ENCODE measurements at places on chromosomes 6 and 20.

GRCh38 chr20:33262658-33263065 lies 20.4 kb upstream of the BPIFB1 start:
- H3K27ac ChIP-seq, result no peak overlapping the region
- H3K27me3 ChIP-seq, result peaks cover 29% of the 10 kb centered on the region
- H3K36me3 ChIP-seq, result no peaks in the 10 kb centered on the region
- H3K4me3 ChIP-seq, result no peak overlapping the region
- H3K4me1 ChIP-seq, result no peaks in the 10 kb centered on the region

DNA sequence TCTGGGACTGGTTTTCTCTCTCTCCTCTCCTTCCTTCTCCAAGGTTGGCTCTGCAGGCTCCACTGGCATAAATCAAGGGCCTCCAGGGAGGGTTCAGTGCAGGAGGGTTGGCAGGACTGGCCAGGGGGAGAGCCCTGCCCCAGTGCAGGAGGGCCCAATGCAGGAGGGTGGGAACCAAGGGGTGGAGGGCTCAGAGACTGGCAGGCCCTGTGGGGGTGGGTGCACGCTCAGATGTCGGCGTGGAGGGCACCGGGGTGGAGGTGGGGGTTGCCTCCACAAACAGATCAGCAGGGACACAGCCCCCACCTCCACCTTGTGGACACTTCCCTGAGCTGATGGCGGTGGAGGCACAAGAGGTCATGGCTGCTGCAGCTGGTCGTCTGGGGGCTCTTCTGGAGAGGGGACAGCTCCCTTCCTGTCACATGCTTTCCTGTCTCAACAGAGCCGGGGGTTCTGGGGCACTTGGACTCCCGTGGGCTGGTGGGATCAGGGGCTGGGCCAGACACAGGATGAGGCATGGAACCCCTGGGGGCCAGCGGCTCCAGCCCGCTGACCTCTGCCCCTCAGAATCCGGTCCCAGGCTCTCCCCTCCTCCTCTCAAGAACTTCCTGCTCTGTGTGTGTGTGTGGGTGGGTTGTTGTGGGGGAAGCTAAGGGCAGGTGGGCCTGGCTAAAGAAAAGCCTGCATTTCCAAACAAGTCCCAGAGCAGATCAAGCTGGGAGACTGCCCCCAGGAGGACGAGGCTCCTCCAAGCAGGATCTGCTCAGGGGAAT lies 2.7 kb upstream of the ABHD16B start:
- no peak overlapping the region for H3K27ac ChIP-seq
- ATAC-seq, result peak; percentile 8
- peaks cover 14% of the 10 kb centered on the region for H3K36me3 ChIP-seq
- peaks cover 8% of the 10 kb centered on the region for H3K4me1 ChIP-seq
- H3K4me3 ChIP-seq, result no peak overlapping the region

DNA sequence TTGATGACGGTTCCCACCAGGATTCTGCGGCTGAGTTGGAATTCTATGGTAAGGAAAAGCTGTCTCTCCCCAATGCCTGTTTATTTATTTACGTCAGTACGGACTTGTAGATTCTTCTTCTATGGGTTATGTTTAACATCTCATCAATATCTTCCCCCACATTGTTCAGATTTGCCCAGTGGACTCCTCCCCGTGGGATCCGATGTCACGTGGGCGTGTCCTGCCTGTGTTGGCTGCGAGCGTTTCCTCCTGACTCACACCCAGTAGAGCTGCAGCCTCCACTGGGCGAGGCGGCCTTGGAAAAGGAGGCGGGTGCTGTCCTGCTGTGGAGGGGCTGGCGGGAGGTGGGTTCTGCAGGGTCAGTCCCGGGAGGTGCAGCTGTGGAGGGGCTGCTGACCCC lies 46.8 kb upstream of the SLCO4A1 start:
- H3K36me3 ChIP-seq, result no peaks in the 10 kb centered on the region
- peak; percentile 52 for ATAC-seq
- H3K4me1 ChIP-seq, result no peaks in the 10 kb centered on the region
- H3K27me3 ChIP-seq, result peaks cover 23% of the 10 kb centered on the region

DNA sequence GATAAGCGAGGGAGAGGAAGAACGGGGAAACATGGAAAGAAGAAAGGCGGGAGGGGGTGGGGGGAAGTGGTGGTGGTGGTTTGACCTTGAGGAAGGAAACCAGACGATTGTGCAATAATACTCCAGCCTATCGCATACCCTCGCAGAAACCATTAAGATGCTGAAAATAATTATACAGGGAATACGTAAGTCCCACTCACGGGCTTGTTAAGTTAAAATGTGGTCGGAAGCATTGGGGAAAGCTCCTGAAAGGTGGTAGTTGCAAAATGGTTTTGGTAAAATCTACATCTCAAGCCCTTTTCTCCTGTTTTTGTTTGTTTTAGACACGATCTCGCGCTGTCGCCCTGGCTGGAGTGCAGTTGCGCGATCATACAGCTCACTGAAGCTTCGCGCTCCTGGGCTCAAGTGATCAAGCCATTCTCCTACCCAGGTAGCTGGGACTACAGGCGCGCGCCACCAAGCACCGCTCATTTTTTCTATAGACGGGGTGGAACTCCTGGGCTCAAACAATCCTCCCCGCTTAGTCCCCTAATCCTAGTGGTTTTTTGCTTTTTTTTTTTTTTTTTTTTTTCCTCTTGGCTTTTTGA lies 128.9 kb upstream of the ZNF184 start:
- H3K4me1 ChIP-seq, result peaks cover 10% of the 10 kb centered on the region
- H3K27ac ChIP-seq, result no peak overlapping the region
- peaks cover 5% of the 10 kb centered on the region for H3K36me3 ChIP-seq
- H3K27me3 ChIP-seq, result peaks cover 58% of the 10 kb centered on the region
- H3K4me3 ChIP-seq, result peak overlapping the region; percentile 67
- no peak for ATAC-seq

DNA sequence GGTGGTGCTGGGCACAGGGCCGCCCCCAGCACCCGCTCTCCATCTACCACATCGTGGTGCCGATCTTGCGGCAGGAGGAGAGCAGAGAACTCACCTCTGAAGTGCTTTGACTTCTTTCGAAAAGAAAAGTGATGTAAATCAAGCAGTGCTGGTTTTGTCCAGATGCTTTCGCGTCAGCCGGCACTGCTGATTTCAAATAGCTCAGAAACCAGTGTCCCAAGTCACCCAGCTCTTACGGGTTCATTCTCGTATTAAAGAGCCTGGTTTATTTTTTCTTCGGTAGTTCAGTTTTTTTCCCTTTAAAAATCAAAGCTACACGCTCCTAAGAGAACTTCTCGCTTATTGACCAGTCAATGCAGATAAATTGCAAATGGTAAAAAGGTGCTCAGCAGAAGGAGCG lies 32.1 kb downstream of the MYT1 start:
- H3K36me3 ChIP-seq, result no peaks in the 10 kb centered on the region
- no peak overlapping the region for H3K4me3 ChIP-seq
- ATAC-seq, result no peak
- no peak overlapping the region for H3K27ac ChIP-seq

GRCh38 chr6:16765235-16765634 lies 4.0 kb upstream of the ATXN1 start:
- peak overlapping the region; percentile 93 for H3K4me3 ChIP-seq
- peaks cover 28% of the 10 kb centered on the region for H3K36me3 ChIP-seq

GRCh38 chr6:42984924-42985475 lies 630 bp downstream of the PPP2R5D start:
- ATAC-seq, result no peak
- no peaks in the 10 kb centered on the region for H3K27me3 ChIP-seq
- peaks cover 16% of the 10 kb centered on the region for H3K36me3 ChIP-seq

DNA sequence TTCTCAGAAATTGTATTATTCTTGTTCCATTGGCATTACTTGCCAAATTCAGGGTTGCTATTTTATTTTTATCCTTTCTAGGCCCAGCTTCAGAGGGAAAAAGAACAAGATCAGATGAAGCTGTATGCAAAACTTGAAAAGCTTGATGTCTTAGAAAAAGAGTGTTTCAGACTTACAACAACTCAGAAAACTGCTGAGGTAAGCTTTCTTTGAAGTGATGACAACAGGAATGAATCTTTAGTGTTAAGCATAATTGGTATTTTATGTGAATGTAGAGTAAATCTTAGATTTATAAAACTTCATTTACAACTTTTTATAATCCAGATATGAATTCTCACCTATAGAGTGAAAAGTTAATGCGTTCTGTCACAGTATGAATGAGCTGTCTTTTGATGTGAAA lies 58.4 kb downstream of the CEP57L1 start:
- H3K27me3 ChIP-seq, result no peaks in the 10 kb centered on the region
- peaks cover 47% of the 10 kb centered on the region for H3K36me3 ChIP-seq
- ATAC-seq, result no peak
- no peak overlapping the region for H3K4me3 ChIP-seq
- H3K27ac ChIP-seq, result no peak overlapping the region

DNA sequence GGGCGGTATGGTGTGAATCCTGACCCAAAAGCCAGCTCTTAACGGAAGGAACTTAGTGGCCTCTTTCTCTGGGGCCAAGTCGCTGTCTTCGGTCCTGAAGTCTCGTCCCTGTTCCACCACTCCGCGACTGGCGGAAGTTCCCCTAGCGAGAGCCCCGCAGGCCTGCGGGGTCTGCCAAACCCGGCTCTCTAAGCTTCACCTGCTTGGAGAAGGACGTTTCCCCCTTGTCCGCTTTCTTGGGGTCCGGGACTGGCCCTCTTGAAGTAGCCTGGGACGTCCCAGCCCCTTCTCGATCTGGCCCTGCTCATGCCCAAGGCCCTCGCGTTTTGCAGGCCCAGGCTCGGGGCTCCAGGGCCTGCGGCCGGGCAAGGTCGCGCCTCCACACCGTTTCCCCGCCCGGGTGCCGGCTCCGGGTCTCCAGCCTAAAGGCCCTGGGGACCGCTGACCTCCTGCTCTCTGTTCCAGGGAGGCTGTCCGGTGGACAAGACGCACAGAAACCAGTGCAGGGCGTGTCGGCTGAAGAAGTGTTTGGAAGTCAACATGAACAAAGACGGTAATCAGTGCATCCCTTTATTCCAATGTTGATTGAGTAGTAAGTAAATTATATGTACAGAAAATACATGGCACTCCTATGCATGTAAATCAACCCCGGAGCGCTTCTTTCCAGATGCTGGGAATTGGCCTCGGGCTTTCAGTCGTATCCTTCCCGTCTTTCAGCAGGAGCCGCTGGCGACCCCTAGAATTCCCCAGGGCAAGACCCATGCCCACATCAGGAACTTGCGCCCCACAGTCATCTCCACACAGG lies 8.8 kb downstream of the NR2E1 start:
- H3K27ac ChIP-seq, result no peak overlapping the region
- H3K4me1 ChIP-seq, result peaks cover 4% of the 10 kb centered on the region
- H3K36me3 ChIP-seq, result no peaks in the 10 kb centered on the region
- no peak for ATAC-seq

GRCh38 chr6:17492350-17492749 lies 99.0 kb downstream of the CAP2 start:
- H3K27me3 ChIP-seq, result peaks cover 45% of the 10 kb centered on the region
- no peaks in the 10 kb centered on the region for H3K36me3 ChIP-seq
- H3K4me1 ChIP-seq, result no peaks in the 10 kb centered on the region
- H3K4me3 ChIP-seq, result no peak overlapping the region

GRCh38 chr6:150666071-150666470 lies 66.4 kb downstream of the PLEKHG1 start:
- peaks cover 5% of the 10 kb centered on the region for H3K36me3 ChIP-seq
- ATAC-seq, result no peak
- H3K4me3 ChIP-seq, result no peak overlapping the region
- peaks cover 8% of the 10 kb centered on the region for H3K4me1 ChIP-seq

GRCh38 chr20:51732096-51732791 lies 35.9 kb downstream of the ATP9A start:
- H3K4me3 ChIP-seq, result peak overlapping the region; percentile 9
- H3K27me3 ChIP-seq, result peaks cover 8% of the 10 kb centered on the region
- H3K4me1 ChIP-seq, result no peaks in the 10 kb centered on the region

- H3K36me3 ChIP-seq, result no peaks in the 10 kb centered on the region
- ATAC-seq, result peak; percentile 95
- H3K27me3 ChIP-seq, result peaks cover 7% of the 10 kb centered on the region
- H3K27ac ChIP-seq, result peak overlapping the region; percentile 83
Observed at GRCh38 chr6:128655978-128656498, 135.6 kb upstream of the PTPRK start.

- H3K4me3 ChIP-seq, result no peak overlapping the region
- H3K36me3 ChIP-seq, result no peaks in the 10 kb centered on the region
- no peak for ATAC-seq
Observed at GRCh38 chr6:55897346-55897745, 22.0 kb upstream of the BMP5 start.

DNA sequence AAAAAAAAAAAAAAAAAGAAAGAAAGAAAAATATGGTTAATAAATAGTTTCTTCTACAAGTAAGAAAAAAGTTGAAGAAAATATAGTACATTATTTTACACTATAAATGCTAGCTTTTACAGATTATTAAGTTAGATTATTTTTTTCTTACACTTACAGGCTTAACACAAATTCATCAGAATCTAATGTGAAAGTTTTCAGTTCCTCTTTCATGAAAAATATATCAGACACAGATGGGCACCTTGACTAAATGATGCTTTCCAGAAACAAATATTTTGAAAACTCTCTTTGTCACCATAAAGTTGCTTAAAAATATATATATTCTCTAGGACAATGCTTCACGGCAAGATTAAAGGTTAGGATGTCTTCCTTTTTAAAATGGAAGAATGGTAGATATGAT lies 321.8 kb upstream of the HSF2 start:
- no peaks in the 10 kb centered on the region for H3K4me1 ChIP-seq
- H3K4me3 ChIP-seq, result no peak overlapping the region
- no peaks in the 10 kb centered on the region for H3K27me3 ChIP-seq
- ATAC-seq, result no peak

- no peak overlapping the region for H3K4me3 ChIP-seq
- no peak overlapping the region for H3K27ac ChIP-seq
- H3K4me1 ChIP-seq, result peaks cover 14% of the 10 kb centered on the region
- no peaks in the 10 kb centered on the region for H3K27me3 ChIP-seq
- H3K36me3 ChIP-seq, result peaks cover 42% of the 10 kb centered on the region
Observed at GRCh38 chr6:109760208-109760607, 69.1 kb downstream of the FIG4 start.

DNA sequence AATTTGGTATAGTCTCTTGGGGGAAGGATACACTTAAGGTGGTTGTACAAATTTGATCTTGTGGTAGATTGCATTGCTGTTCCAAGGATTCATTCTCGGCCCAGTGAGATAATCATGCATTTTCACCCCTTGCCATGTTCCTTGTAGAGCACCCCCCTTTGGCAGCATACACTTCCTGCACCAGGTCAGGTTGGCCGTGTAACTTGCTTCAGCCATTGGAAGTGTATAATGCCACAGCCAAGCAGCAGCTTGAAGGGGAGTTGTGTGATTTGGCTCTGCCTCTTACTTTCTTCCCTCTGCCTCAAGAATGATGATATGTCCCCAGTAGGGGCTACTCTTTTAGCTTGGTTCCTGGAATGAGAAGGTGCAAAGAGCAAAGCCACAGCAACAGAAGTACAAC lies 21.9 kb downstream of the CCN2 start:
- H3K36me3 ChIP-seq, result no peaks in the 10 kb centered on the region
- H3K4me1 ChIP-seq, result no peaks in the 10 kb centered on the region
- no peak overlapping the region for H3K4me3 ChIP-seq
- H3K27me3 ChIP-seq, result peaks cover 13% of the 10 kb centered on the region
- no peak for ATAC-seq
- H3K27ac ChIP-seq, result no peak overlapping the region

All from activated T-helper 17 cell treated with anti-CD3 and anti-CD28 coated beads, Interleukin-2, amount 50 U/mL, for 72 hours (primary cell).